ENCODE measurements at places on chromosomes 4 and X.

DNA sequence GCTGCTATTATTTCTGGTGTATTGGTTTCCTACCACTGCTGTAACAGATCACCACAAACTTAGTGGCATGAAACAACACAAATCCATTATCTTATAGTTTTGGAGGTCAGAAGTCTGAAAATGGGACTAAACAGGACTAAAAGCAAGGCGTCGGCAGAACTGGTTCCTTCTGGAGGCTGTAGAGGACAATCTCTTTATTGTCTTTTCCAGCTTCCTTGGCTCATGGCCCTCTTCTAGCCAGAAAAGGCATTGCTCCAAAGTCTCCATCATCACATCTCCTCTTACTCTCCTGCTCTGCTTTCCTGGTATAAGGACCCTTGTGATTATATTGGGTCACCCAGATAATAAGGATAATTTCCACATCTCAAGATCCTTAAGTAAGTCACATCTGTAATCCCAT lies 121.9 kb downstream of the CLCN4 start:
- no peak for DNase-seq

DNA sequence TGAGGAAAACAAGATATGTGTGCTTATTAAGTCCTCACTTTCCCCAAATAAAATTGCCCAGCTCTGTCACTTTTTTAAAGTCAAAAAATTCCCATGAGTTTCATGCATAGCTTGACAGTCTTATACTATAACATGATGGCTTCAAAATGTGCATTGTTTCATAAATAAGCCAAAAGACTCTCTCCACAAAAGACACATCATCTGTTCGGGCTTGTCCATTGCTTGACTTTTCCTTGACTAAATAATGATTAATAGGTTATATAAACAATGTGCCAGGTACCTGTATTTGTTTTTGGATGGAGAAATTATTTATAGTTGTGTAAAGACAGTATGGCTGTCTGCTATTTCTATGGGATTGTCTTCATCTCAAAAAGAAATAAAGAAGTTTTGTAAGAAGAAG lies 329.2 kb upstream of the KLF3 start:
- no peak for DNase-seq

GRCh38 chr4:72136429-72136828 lies 104.6 kb downstream of the NPFFR2 start:
- no peak for DNase-seq

DNA sequence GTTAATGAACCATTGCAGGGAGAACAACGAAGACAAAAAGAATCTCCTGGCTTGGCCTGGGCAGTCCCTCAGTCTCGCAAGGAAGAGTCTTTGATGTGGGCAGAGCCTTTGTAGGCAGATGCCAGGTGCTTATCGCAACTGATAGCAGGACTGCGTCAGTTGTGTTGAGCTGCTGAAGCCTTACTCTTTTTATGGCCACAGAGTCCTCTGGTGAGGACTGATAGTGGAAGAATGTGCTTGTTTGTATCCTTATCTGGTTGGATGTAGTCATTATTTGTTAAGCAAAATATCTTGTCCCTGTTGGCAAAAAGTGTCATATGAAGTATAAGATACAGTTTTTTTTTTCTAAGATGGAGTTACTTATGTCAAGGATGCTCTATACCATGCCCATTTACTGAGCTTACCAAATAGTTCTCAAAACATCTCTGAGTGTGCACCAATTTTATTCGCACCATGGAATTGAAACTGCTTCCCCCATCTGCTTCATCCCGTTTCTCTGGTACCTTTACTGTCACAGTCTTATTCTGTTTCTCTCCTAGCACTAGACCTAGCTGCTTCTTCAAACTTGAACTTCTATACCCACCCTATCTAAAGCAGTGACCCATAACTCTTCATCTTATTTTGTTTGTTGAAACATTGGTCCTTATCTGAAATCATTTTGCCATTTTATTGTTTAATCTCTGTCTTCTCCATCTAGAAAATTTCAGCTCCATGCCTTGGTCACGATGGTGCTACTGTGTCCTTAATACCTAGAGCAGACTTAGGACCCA lies 47.0 kb upstream of the SPRY1 start:
- no peak for DNase-seq

GRCh38 chr4:61614231-61614630 lies 414.1 kb downstream of the ADGRL3 start:
- no peak for DNase-seq

All from type B pancreatic cell (in vitro differentiated cells).